ENCODE measurements at places on chromosomes 7 and 10.

DNA sequence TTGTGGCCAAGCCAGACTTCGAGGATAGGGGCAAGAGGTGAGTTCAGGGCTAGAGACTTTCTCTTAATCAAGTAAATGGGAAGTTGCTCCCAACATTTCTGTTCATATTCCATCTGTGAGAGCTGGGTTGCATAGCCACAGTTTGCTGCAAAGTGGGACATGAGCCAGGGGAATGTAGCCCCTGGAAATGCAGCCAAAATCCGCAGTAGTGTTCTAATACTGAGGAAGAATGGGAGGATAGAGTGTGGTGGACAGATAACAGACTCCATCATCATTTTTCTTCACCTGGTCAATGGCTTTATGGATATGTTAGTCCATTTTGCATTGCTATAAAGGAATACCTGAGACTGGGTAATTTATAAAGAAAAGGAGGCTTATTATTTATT is 177.7 kb downstream of the SKIDA1 start:
- DNase-seq = no peak

DNA sequence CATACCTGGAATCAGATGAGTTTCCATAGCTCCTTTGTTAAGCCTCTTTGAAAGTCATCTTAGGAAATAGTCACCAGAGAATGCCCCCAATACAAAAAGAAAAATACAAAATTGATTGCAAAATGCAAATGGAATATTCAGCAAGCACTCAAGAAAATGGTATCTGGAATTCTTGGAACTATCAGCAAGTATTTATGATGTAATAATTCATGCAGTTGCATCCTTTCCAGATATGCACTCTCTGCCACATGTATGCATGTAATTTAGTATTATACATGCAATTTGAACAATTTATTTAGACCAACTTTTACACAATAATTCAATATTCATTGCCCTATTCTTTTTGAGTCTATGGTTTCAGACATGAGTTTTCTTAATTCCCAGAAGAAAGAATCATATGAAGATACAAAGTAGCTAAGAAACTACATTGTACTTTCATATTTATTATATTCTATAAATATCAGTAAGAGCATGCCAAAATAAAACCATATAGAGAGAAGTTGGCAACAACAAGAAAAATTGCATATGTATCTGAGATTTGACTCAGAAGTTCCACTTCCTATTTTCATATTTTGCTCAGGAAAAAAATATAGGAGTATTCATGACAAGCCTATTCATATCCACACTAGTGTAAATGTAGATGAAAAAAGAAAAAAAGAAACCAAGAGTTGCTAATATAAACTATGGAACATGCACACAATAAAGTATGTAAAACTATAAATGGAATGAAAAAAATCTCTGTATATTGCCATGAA is 338.5 kb downstream of the SEMA3D start:
- DNase-seq = no peak

GRCh38 chr10:87846023-87846422 is 17.3 kb downstream of the KLLN start:
- DNase-seq = no peak

DNA sequence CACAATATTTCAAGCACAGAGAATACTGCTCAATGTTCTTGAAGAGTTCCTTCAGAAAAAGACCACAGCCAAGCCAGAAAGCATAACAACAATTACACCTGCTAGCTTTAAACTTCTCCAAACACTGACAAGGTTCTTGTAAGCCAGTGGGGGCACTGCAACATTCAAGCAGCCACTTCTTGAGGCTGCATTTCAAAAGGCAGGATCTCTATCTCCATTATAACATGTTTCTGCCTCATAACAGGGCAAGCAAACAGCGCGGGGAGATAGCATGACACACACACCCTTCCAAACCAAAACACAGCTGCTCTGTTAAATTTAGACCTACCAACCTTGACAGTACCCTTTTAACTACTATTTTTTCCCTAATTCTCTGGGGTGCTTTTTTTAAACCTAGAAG is 30.8 kb downstream of the CHCHD3 start:
- peak; percentile 57 for DNase-seq

GRCh38 chr10:76188216-76188615 is 756.8 kb downstream of the LRMDA start:
- no peak for DNase-seq

GRCh38 chr7:19701471-19701870 is 7.4 kb downstream of the POLR1F start:
- DNase-seq = no peak

- DNase-seq = no peak
These were observed at the start of gene COL26A1 for GRCh38 chr7:101362334-101363195. Gene COL26A1, plus strand, starts transcription at chr7:101362875. Its CDS starts 158 bp downstream, at chr7:101363033.
